ENCODE measurements at places on chromosomes 3 and 15. TPM values are rescaled to one million over a fixed set of nuclear protein-coding genes. Genes with fewer than 3 reads are reported as not detected.
A peak's percentile ranks its signal among the peaks of the same experiment; 100 is the strongest.

- no peak for DNase-seq
These were observed 82.7 kb downstream of the TLE3 start for GRCh38 chr15:70014860-70015490.

GRCh38 chr3:150215616-150216015 lies 192.5 kb upstream of the TSC22D2 start:
- no peak for DNase-seq

DNA sequence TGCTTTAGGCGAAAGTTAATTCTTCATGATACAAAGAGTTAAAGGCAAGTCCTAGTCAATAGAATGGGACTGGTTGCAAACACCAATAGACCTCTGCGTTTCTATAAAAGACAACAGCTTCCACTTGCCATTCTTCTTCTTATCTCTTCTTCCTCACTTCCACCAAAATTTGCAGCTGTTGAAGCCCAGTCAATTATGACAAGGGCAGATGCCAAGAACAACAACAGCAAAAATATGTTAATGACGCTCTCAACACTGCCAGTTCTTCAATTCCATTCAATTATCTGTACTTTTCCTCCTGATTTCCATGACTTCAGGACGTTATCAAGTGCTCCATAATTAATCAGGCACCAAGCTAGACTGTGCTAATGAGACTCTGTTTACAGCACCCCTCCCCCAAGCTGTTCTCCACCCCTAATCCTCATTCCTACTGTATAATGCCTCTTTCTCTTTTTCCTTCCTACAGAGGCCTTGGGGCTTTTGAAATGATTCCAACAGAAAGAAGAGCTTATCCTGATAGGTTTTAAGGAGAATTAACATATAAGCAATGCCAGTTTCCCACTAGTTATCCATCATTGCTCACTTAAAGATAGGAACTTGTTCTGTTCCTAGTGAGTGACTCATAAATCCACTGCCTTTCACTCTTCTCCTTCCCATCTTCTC lies 1160.5 kb downstream of the IGSF11 start:
- no peak for DNase-seq

GRCh38 chr3:127953091-127954035 lies 38.3 kb downstream of the KBTBD12 start:
- no peak for DNase-seq

PLSCR5 gene
- total RNA-seq = not detected

GRCh38 chr3:123186695-123187094 lies 15.0 kb upstream of the SEC22A start:
- no peak for DNase-seq

DNA sequence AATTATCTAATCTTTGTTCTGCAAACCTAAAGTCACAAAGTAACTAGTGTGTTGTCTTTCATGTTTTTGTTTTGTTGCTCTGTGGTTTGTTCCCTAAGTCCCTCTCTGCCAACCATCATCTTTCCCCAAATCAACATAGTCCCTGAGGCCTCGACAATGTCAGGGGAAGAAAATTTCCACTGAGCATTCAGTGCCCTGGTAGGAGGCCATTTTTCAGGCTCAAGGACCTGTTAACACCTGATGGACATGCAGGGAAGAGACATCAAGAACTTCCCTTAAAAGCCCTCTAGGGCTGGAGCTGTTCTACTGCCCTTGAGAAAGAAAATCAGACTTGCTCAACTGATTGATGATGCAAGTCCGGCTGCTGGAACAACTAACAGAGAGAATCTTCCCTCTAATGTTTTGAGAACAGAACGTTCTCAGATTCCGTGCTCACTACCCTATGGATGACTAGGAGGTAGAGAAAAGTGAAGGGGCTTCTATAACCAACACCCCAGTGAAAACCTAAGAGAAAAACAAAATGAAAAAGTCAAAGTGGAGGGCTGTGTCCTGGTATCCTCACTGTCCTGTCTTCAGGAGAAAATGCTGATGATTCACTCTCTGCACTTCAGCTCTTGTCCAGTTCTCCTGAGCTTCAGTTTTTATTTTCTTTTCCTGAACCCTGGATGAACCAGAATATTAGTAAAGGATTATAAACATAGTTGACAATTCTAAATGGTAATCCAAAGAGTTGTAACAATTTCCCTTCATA lies 373.1 kb downstream of the FOXP1 start:
- no peak for DNase-seq

- DNase-seq = no peak
These were observed 228.7 kb upstream of the RASGRP1 start for GRCh38 chr15:38793206-38793810.

GRCh38 chr15:70509731-70510143 lies 253.6 kb downstream of the UACA start:
- DNase-seq = no peak

GRCh38 chr15:70362886-70363285 lies 265.2 kb upstream of the TLE3 start:
- DNase-seq = peak; percentile 8

GRCh38 chr15:67897646-67898339 lies 57.9 kb upstream of the RNU6-1 start:
- no peak for DNase-seq

GRCh38 chr3:112721231-112721630 lies 80.3 kb upstream of the CCDC80 start:
- DNase-seq = no peak

DNA sequence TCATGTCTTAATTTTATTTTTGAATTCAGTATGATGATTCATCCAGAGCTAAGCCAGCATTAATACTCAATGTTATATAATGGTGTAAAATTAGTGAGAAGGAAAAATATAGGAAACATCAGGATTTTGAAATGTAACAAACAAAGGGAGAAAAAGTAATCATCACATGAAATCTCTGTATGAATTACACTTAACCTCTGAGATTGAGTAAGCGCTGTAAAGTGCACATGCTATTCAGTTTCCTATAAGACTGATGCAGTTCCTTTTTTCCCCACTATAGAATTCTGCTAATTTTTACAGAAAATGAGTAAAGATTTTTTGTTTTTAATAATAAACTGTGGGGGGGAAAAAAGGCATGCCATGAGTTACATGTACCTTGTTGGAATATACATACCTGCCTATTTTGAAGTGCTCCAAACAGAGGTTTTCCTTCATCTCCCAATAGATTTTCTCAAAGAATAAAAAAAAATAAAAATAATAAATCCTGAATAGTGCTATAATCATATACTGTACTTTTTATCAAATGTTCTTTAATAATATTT lies 64.0 kb upstream of the TTBK2 start:
- no peak for DNase-seq

All from HCT116 (cell line).